ENCODE measurements at places on chromosomes 12 and 14.

- no peak for DNase-seq
Measured at GRCh38 chr12:130622803-130623202, 93.3 kb downstream of the RIMBP2 start.

- no peak for DNase-seq
Measured at GRCh38 chr14:20782280-20782890, 1.3 kb downstream of the RNASE6 start.

DNA sequence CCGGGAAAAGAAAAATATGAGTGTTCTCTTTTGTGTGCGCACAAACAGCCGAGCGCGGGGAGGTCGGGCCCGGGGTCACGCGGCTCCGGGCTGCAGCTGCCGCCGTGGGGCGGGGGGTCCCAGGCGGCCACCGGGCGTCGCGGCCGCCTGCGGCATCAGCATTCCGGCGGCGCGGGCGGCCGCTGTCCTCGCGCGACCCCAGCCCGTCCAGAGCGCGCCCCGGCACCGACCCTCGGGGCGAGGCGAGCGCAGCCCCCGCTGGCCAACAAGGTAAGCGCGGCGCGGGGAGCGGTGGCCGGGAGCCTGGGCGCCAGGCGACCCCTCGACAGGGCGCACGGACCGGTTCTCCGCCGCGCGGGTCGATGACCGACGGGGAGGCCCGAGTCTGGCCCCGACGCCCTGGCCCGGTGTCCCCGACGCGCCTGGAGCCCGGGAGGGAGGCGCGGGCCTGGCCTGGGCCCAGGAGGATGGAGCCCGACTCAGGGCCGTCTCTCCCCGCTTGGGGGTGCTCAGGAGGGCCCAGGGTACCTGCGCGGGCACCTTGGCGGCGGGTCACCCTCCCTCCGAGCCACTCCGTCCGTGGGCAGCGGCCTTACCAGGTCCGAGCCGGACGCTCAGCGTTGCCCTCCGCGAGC lies 103.9 kb upstream of the DIO3 start:
- DNase-seq, result peak; percentile 54

GRCh38 chr12:89183985-89184435 lies 168.3 kb downstream of the DUSP6 start:
- no peak for DNase-seq
